ENCODE measurements at places on chromosomes 3 and 15. TPM values are rescaled to one million over a fixed set of nuclear protein-coding genes. Genes with fewer than 3 reads are reported as not detected.

PPARG gene
- total RNA-seq = 0.41 TPM

ADGRG7 gene
- 21.2 TPM for total RNA-seq

DNA sequence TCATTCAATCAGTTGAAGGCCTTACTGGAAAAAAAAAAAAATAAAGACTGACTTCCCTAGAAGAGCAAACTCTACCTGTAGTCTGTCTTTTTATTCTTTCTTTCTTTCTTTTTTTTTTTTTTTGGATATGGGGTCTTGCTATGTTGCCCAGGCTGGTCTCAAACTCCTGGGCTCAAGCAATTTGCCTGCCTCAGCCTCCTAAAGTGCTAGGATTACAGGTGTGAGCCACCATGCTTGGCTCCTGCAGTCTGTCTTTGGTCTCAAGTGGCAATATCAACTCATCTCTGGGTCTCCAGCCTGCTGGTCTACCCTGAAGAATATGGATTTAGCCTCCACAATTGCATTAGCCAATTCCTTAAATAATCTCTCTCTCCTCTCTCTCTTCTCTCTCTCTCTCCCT, 167.7 kb upstream of the P2RY1 start:
- no peak for DNase-seq

- no peak for DNase-seq
Measured at GRCh38 chr3:55765906-55766701, 279.0 kb upstream of the WNT5A start.

- DNase-seq = no peak
Measured at GRCh38 chr15:78224023-78224411, 10.3 kb downstream of the ACSBG1 start.

DNA sequence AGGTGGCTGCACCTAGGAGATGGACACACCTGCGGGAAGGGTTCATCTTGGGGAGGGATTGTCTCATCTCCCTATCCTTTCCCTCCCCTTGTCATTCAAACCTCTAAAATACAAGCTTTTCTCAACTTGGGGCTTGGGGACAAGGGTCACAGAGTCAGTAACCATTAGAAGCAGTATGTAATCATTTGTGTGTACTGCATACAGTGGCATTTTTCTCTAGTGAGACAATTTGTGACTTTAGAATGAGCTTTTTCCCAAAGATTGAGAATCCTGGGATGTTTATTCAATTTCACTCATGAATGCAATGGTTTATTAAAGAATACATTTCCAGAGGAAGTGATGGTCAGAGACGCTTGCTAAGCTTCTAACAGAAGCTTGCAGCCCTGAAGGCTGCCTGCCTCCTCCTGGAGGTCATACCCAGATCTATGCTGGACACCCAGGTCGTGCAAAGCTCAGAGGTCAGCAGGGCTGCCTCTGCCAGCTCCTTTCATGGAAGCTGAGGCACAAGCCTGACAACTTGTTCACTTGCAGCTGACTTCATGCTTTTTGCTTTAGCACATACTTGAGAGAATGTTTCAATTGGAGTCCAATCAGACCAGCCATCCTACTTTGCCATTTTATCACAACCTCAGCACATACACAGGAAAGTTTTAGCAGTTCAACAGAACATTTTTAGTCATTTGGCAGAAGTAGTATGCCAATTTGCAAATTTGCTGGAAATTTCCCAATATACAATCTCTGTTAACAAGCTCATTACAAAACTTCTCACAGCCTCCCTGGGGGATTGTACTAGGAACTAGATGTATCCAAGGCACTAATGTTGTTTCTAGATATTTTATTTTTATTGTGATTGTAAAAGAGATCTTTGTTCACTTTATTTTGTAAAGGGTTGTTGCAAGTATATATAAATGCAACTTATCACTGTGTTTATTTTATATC, 25.6 kb upstream of the ALDH1L1 start:
- no peak for DNase-seq

DNA sequence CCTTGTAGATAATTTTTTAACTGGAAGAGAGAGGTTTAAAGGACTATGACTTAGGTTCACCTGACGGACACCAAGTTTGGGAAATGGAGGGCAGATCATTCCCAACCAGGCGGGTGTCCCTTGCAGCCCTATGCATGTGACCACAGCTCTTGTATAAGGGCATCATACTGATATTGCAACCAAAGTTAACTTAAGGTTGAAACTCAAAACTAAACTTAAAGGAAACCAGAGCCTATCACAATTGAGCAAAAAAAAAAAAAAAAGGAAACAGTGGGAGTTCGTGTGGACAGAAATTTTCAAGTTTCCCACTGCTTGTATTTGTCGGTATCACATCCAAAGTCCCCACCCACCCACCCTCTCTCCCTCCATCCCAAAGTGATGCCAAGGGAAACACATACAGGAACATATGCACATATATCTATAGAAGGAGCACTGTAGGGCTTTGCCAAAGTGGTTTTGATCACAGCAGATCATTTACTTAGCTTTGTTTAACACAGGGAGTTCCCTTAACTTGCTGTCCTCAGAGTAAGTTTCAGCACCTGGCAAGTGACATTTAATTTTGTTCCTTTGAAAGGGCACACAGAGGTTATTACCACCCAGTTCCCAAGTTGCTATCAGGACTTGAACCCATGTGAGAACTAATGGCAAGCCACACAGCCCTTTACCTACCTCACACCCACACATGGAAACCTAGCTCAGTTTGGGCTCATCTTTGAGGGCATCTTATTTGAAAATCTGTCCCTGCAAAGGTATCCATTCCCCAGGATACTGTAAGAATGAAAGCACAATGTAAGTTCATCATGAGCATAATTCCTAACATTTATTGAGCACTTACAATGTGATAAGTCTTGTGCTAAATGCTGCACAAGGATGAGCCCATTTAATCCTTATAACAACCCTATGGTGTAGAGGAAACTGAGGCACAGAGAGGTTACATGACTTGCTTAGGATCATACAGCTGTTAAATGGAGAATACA, 204.5 kb upstream of the CMC1 start:
- DNase-seq = no peak

GRCh38 chr3:81788610-81789009, 27.2 kb upstream of the GBE1 start:
- no peak for DNase-seq

DNA sequence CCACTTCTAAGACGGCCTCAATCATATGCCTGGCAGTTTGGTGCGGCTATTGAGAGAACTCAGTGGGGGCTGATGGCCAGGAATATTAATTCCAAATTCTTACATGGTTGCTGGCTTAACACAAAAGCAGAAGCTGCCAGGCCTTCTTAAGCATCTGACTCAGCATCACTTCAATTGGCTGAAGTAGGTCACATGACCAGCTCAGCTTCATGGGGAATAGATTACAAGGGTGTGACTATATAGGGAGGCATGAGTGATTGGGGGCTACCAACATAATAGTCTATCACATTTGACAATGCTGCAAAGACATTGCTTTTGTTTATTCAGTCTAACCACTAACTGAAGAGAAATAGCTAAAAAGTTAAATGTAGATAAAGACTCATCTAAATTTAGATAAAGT, 101.6 kb upstream of the ANKRD28 start:
- DNase-seq = no peak
